Lower lobe of right lung (tissue), 2 donors: ENCODE measurements at places on chromosomes 12 and 14.
A peak's percentile ranks its signal among the peaks of the same experiment; 100 is the strongest.

GRCh38 chr12:91326058-91327027 is 143.7 kb upstream of the DCN start:
- no peak for DNase-seq

DNA sequence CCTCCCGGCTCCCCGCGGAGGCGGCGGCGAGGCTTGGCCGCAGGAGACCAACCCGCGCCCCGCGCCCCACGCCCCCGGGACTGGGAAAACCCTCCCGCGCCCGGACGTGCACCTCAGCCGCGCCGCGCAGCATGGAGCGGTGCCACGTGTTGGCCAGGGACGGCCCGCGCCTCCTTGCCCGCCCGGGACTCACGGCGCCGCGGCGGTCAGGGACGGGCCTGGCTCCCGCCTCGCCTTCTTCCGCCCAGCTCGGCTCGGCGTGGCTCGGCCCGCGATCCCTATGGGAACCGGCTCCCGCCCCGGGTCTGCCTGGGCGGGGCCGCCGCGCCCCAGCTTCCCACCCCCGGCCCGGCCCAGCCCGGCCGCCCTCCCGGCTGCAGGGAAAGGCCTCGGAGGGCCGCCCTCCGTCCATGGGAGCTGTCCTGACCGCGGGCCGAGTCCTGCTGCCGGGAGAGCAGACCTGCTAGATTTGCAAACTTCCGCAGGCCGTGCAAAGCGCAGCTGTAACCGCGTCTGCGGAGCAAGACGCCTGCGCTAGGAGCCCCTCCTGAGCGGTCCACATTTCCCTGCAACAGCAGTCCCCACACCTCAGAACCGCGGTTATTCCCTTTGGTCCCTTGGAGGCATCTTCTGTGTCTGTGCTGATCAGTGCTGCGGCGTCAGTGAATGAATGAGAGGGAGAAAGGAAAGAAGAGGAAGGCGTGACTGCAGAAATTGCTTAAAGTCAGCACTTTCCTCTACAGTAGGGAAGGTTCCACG is at the start of gene CDKL1:
Gene CDKL1, minus strand, starts transcription at position 251 of the 759 bp plus-strand sequence. CDS start 1,013 bp downstream, outside the sequence.
- DNase-seq, result peak; percentile 80

DNA sequence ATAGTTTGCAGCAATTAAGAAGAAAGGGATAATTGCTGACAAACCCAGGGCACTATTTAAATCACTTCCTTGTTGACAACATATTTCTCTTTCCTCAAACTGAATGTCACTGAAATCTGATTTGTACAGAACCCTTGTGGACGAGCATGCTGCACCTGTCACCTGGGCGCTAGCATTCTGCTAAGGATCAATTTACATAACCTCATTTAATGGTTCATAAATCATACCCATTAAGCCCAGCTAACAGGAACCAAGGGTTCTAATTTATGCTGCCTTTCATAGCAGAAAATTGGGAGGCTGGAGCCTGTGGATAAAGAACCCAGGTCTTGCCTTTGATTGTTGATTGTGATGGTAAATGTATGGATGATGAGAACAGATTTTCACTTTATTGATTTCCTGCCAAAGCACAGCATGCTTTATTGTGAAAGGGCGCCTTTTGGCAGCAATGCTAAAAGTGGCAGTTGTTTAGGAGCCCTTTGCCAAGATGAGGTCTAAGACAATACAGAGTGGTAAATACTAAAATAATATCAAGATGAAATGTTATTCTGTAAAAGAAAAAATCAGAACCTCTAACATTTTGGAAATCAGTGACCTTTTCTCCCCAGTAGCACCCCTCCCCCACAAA is 95.4 kb downstream of the NKX2-1 start:
- DNase-seq, result no peak

- no peak for DNase-seq
Measured at GRCh38 chr14:39426605-39427004, 5.6 kb downstream of the FBXO33 start.

- DNase-seq, result peak; percentile 77
Measured at GRCh38 chr12:6927379-6928021, at the start of gene ATN1. Gene ATN1, plus strand, starts transcription at chr12:6927959. Its CDS starts 6,043 bp downstream, at chr12:6934002.

DNA sequence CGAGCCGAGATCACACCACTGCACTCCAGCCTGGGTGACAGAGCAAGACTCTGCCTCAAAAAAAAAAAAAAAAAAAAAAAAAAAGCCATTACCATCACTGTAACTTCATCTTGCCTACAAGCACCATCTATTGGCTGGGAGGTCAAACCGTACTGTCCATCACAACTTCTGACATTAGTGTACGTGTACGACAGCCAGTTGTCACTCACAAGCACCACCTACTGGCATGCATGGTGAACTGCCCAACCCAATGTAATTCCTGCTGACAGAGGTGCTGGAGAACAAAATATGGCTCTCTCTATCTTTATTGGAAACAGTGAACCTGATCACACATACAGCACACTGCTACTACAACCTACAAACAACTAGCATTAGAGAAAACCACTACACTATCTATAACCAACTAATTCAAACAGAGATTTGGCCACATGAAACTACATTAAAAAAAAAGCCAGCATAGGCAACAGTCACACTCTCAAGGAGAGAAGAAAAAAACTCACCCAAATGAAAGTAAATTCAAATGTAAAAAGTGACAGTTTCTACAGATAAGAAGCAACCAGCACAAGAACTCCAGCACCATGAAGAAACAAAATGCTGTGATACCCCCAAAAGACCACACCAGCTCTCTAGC is 82.3 kb downstream of the PUS7L start:
- no peak for DNase-seq

DNA sequence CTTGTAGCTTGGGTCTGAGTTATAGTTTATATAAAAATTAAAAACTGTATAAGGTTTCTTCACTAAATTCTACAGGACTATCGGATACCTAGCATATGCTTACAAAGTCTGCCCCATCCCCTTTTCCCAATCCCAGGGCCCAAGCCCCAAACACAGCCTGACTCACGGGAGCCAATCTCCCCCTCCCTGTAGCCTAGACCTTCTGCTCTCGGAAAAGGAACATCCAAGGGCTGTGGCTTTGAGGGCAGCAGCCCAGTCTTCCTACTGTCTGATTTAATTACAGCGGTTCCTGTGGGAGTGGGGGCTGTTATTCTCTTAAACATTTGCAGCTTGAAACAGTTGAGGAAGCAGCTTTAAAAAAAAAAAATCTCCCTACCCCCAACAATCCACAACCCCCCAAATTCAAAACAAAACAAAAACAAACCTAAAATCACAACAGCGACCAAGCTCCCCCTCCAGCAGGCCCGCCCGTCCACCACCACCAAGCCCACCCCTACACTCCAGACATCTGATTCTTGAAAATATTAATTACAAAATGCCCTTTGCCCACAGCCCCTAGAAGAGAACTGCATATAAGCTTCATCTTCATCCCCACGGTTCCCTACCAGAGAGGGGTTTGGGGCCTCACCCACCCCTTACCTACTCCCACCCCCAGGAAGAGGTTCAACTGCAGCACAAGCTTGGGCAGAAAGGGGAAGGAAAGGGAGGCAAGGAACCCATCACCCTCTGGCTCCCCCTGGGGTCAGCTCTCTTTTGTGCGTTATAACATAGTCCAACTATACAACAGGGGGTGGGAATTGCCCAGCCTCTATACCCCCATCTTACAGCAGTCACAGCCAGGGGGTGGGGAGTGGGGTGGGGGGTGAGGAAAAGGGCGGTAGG is 1.1 kb upstream of the PRKAG1 start:
- DNase-seq, result no peak

- no peak for DNase-seq
Measured at GRCh38 chr12:49664591-49665239, 41.4 kb downstream of the PRPF40B start.

DNA sequence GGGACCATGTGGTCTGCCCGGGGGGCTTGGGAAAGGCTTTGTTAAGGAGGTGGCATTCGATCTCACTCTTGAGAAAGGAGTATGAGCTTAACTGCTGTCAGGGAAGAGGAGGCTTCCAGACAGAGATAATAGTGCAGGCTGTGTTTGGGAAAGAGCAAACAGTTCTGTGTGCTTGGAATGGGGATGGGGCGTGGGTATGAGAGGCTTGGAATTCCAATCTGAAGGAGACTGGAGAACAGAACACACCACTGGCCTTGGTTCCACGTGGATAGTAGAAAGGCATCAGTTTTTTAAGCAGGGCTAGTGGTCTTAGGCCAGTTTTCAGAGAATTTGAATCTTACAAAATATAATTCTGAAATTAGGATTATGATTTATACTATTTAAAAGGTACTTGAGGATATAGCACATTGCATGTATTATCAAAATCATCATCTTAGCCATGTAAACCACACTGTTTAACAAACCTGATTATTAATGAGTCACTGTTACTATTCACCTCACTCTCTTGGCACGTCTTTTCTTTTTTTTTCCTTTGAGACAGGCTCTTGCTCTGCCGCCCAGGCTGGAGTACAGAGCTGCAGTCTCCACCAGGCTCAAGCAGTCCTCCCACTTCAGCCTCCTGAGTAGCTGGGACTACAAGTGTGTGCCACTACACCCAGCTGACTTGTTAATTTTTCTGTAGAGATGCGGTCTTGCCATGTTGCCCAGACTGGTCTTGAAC is 38.5 kb upstream of the KCNK13 start:
- DNase-seq, result no peak

GRCh38 chr12:109346920-109347319 is 780 bp upstream of the MYO1H start:
- DNase-seq, result no peak

- DNase-seq, result no peak
Measured at GRCh38 chr12:64077922-64078321, 144.2 kb downstream of the KICS2 start.

GRCh38 chr14:80385336-80385735 is 174.0 kb upstream of the DIO2 start:
- DNase-seq, result no peak

DNA sequence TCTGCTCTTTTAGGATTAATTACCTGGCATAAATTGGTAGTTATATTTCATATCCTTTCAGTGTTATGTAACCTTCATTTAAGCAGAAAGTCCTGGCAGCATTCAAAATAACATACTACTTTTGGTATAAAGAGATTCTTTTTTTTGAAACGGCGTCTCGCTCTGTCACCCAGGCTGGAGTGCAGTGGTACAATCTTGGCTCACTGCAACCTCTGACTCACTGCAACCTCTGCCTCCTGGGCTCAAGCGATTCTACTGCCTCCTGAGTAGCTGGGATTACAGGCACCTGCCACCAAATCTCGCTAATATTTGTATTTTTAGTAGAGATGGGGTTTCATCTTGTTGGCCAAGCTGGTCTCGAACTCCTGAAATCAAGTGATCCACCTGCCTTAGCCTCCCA is 9.2 kb downstream of the KTN1 start:
- DNase-seq, result no peak

DNA sequence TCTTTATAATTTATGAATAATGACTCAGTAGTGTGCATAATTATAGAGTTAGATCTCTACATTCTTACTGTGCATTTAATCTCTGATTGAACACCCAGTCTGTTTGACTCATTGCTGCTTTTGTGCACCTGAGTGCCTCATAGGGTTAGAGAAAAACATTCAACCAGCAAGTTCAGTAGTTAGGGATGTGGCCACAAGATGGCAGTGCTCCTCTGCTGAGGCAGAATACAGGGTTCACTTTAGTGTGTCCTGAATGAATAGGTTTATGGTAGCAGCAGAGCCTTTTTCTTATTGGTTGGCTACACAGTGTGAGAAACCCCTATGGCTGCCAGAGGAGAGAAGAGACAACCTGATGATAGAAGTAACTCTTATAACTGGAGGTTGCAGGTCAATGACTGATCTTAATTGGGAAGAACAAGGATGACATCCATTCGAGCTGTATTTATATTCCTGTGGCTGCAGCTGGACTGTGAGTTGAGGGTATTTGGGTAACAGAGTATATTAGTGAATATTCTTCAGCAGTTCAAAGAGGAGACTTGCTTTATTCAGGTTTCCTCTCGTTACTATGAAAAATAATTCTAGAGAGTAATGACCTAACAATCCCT is 194.9 kb upstream of the OR4E1 start:
- DNase-seq, result no peak

DNA sequence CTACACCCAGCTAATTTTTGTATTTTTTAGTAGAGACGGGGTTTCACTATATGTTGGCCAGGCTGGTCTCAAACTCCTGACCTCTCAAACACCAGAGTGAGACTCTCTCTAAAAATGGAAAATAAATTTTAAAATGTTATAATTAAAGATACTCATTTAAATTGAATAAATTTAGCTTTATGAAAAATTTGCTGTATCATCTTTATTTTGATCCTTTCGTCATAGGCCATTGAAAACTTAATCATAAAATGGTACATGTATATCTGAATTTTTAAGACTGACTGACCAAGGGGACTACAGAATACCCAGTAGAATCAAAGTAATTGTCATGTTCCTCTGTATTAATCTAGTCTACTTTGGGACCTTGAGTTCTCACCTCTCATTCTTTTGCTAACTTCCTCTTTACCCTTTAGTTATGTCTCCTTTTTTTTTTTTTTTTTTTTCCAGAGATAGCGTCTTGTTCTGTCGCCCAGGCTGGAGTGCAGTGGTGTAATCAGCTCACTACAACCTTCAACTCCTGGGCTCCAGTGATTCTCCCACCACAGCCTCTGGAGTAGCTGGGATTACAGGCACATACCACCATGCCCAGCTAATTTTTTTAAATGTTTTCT is 9.5 kb downstream of the RAB5B start:
- DNase-seq, result no peak

DNA sequence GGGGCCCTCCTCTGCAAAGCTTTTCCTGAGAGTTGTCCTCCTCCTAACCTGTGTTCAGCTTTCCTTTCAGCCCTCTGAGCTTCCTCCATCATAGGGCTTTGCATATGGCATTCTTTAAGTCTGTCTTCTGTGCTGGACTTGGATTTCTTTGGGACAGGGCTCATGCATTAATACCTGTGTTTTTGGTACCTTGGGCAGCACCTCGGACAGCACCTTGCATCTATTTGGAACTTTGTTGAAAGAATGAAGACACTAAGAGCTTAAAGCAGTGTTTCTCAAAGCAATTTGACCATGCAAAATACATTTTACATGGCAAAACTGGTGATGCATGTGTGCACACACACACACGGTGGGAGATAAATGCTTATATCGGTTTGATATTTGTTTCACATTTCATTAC is 115.0 kb upstream of the SRRM4 start:
- DNase-seq, result no peak

- no peak for DNase-seq
Measured at GRCh38 chr12:104167519-104168458, 29.8 kb upstream of the NFYB start.

- no peak for DNase-seq
Measured at GRCh38 chr14:49056021-49056420, 530.2 kb downstream of the RPS29 start.

GRCh38 chr12:70721216-70721615 is 84.0 kb upstream of the PTPRB start:
- DNase-seq, result no peak

- peak; percentile 65 for DNase-seq
Measured at GRCh38 chr14:67514650-67515385, 18.3 kb upstream of the PLEKHH1 start.
